ENCODE measurements at places on chromosomes 12 and 14.
A peak's percentile ranks its signal among the peaks of the same experiment; 100 is the strongest.

- DNase-seq: no peak
Observed at GRCh38 chr14:22549981-22550673, 38.9 kb downstream of the DAD1 start.

GRCh38 chr14:51310505-51310944 lies 70.5 kb downstream of the TMX1 start:
- no peak for DNase-seq

DNA sequence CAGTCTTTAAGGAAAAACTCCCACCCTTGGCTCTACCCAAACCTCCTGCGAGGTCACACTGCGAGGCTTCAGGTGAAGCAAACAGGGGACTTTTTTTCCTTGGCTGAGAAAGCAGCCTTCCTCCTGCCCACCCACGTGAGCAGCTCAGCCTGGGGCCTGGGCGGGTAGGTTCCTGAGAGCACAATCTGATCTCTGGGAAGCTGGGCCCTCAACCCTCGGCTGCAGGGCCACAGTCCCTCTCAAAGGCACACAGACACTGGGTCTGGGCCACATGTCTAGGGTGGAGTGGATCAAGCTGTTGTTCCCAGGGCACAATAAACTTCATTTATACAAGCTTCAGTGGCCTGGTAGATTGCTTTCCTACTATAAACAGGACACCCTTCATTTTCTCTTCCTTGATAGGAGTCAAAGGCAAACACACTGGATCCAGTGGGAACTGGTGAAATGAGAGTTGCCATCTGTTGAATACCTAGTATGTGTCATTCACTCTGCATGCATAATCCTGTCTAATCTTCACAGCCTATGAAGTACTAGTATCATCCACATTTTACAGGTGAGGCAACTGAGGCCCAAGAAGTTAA lies 41.3 kb upstream of the PNMA1 start:
- no peak for DNase-seq

GRCh38 chr12:116043659-116044535 lies 233.6 kb downstream of the MED13L start:
- no peak for DNase-seq

- DNase-seq: no peak
Observed at GRCh38 chr12:71691504-71692129, 5.7 kb downstream of the TMEM19 start.

DNA sequence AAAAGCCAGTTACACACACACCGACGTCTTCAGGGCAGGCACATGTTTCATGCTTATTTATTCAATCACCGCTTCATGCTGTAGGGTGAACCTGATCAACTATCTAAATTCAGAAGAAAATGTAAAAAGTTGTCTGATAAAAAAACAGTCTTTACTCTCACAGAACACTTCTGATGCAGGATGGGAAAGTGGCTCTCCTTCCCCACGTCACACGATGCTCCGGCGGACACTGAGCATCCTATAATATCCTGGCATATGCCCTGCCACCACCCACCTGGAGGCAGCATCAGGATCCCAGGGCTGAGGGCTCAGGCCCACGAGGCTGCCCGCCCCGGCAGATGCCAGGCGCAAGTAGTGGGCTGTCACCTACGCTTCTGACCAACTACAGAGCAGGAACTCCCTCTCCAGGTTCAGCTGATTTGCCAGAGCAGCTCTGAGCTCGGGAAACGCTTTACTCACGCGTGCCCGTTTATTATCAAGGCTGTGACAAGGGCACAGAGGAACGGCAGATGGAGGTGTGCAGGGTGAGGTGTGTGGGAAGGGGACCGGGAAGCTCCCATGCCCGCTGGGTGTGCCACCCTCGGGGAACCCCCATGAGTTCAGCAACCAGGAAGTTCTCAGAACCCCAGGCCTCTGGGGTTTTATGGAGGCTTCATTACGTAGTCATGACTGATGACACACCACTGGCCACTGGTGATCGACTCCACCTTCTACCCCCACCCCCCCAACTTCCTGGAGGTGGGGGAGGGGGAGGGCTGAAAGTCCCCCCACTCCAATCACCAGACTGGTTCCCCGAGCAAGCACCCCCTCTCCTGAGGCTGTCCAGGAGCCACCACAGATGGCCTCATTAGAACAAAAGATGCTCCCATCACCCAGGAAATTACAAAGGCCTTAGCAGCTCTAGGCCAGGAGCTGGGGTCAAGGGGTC lies 32.1 kb downstream of the SLC15A4 start:
- DNase-seq: peak; percentile 91

- DNase-seq: no peak
Observed at GRCh38 chr12:25775968-25776367, 182.5 kb upstream of the RASSF8 start.

DNA sequence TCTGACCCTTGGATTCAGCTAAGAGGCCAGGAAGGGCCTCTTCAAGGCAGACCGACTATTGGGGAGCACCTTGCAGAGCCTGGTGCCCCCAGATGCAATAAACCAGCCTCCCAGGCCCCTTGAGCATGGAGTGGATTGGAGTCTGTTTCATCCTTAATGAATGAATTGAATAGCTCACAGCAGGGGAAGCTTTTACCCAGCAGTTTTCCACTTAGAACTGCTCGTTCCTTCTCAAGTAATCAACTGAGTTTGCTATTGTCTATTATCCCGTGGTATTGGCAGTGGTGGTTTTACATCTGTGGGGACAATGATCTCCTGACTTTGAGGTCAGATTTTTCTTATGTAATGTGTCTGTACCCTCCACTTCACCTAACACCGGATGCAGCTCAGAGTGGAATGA lies 197.6 kb downstream of the AACS start:
- no peak for DNase-seq

DNA sequence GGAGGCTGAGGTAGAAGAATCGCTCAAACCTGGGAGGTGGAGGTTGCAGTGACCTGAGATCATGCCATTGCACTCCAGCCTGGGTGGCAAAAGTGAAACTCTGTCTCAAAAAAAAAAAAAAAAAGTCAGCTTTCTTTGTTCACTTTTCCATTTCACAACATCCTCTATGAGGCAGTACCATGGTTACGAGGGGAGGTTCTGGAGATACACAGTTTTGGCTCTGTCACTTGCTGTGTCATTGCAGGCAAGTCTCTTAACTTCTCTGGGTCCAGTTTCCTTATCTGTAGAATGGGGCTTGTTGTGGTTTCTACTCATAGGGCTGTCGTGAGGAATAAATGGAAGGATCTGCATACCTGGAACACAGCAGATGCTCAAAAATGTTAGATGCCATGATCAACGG lies 75.6 kb upstream of the SLC24A4 start:
- no peak for DNase-seq

GRCh38 chr12:54133772-54134375 lies 54.9 kb downstream of the SMUG1 start:
- no peak for DNase-seq

DNA sequence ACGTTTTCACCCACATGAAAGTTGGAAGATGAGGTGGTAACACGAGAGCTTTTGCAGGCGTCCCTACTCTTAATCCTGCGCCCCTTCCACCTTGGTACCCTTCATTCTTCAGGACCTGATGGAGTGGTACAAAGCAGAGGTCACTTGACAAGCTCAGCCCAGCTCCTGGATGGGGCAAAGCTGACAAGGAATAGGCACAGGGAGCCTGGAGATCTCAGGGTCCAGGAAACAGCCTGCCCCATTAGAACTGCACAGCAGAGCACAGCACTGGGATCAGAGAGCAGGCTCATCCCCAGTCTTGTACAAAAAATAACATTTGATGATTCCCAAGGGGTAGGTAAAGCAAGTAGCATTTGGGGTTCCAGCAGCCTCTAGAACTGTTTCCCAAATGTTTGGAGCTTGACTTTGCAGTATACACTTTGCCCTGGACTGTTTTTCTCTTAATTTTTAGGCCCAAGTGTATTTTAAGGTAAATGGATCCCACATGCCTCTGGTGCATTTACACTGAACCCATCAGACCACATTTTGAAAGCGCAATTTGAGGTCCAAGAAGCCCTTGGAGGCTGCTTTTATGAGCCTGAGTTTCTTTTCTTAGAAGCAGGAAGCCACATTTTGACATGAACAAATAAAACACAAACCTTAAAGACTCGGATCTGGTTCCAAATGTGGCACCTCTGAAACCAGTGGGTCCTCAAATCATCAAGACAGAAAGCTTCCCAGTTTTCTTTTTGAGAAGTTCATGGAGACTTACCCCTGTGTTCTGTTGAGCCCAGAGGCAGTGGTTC lies 633 bp downstream of the TC2N start:
- DNase-seq: no peak

DNA sequence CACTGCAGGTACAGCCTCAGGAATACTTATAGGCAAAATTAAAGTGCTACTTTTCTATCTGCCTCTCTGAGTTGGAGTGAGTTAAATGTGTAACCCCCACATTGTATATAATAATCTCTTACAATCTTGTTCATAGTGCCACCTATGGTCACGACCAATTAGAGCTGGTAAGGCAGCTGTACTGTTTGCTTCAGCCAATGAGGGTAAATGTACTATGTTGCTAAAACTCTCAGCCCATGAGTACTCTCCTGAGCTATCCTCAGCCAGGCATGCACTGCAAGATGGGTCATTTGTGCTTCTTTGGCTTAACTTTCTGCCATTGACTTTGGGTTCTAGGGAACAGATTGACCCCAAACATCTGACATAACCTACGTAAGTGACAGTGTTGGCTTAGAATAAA lies 15.0 kb upstream of the MDM2 start:
- no peak for DNase-seq

DNA sequence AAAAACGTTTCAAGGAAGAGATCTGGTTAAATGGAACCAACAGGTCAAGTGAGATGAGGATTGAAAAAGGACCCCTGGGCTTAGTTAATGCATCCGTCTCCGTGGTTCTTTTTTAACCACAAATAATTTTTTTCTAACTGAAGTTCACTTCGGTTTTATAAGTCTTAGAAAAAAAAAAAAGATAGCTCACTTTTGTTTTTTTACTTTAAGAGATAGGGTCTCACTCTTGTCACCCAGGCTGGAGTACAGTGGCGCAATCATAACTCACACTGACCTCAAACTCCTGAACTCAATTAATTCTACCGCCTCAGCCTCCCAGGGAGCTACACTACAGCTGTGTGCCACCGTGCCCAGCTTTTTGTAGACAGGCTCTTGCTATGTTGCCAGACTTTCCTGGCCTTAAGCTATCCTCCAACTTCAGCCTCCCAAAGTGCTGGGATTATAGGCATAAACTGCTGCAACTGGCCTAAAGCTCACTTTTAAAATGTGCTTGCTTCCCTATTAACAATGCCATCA lies 11.8 kb downstream of the HNRNPC start:
- DNase-seq: no peak

- no peak for DNase-seq
Observed at GRCh38 chr14:104975481-104976197, 2.5 kb downstream of the AHNAK2 start.

GRCh38 chr12:10128687-10129086 lies 1.3 kb downstream of the CLEC7A start:
- no peak for DNase-seq

DNA sequence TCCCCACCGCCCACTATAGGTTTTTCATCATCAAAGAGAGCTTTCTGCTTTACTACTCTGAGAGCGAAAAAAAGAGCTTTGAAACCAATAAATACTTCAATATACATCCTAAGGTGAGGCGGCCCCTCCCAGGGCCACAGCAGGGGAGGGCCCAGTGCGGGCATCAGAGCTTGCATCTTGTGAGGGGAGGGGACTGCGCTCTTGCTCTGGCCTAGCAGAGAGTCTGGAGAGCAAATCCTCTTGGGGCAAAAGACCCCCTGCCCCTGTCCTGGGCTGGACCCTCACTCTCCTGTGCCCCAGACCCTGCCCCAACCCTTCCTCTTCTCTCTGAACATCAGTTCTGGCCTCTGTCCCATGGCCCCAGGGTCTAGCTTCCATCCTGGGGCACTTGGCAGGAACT lies 15.6 kb downstream of the PLEKHD1 start:
- no peak for DNase-seq

DNA sequence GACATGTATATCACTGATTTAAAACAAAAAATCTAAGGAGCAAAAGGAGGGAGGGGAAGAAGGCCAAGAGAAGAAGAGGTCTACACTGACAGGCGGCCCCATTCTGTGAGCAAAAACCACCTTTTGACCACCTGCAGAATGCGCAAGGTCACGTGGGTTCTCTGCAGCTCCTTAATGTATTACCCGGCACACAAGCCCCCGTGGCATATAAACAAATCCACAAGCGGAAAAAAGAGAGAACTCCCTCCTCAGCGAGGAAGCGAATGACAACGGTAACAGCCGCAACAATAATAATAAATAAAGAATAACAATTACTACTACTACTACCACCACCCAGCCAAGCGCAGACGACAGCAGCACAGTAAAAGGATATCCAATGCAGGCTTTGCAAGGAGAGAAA lies 1.3 kb downstream of the KSR2 start:
- no peak for DNase-seq

DNA sequence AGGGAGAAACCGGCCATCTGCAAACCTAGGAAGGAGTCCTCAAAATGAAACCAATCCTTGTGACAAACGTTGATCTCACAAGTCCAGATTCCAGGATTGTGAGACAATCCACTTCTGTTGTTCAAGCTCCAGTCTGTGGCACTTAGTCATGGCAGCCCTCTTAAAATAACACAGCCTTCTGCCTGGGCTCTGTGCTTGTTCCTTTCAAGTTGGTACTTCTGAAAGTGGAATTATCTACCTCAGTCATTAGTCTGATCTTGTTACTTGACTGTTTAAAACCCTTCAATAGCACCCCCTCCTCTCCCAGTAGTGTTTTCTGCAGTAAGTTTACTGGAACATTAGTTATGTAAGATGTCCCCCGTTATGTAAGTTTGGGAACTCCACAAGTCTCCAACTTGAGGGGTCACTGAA lies 111.0 kb upstream of the HIF1A start:
- DNase-seq: no peak

GRCh38 chr12:108115123-108116121 lies 13.7 kb upstream of the WSCD2 start:
- DNase-seq: no peak

- DNase-seq: no peak
Observed at GRCh38 chr14:68464711-68465110, 328.2 kb downstream of the ZFP36L1 start.

GRCh38 chr12:45214749-45215418 lies 1.0 kb upstream of the ANO6 start:
- no peak for DNase-seq

GRCh38 chr12:93125126-93125525 lies 196.0 kb upstream of the EEA1 start:
- DNase-seq: no peak

DNA sequence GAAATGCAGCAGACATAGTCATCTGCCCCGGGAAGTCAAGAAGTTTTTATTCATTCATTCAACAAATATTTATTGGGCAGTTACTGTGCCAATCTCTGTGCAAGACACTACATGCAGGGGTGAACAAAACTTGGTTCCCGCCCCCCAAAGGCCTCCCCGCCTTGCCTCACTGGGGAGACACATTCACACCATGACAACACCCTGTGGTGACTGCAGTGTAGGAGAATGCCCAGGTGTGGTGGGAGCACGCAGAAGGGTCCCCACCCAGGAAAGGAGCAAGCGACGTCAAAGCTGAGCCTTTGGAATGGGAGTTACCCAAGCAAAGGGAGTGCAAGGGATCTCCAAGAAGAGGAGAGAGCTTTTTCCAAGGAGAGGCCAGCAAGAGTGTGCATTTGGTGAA lies 1.6 kb upstream of the AQP6 start:
- DNase-seq: no peak

GRCh38 chr12:55713721-55714120 lies 2.1 kb upstream of the BLOC1S1 start:
- no peak for DNase-seq

GRCh38 chr12:19302100-19302640 lies 137.1 kb upstream of the AEBP2 start:
- no peak for DNase-seq

Data from vagina (tissue), 2 donors.